ENCODE measurements at places on chromosomes 1 and 21. TPM values are rescaled to one million over a fixed set of nuclear protein-coding genes. Genes with fewer than 3 reads are reported as not detected.

DNA sequence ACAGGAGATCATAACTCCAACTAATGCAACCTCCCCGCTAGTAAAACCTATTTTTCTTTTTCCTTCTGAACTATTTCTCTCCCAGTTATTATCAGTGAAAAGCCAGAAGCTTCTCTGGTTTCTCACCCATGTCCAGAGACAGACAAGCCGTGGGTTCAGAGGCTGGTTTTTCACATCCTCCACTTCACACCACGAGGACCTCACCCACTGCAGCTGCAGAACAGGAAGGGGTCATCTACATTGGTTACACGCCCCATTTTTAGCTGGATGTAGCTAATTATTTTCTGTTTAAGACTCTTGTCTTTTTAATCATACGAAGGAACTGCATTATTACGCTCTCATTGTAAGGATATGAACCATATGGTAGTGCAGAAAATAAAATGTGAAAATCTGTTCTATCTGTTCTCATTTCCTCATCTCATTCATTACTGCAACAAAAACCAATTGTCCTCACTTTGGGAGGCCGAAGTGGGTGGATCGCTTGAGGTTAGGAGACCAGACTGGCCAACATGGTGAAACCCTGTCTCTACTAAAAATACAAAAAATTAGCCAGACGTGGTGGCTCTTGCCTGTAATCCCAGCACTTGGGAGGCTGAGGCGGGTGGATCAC, 39.1 kb upstream of the CLDN14 start:
- DNase-seq, result no peak

DNA sequence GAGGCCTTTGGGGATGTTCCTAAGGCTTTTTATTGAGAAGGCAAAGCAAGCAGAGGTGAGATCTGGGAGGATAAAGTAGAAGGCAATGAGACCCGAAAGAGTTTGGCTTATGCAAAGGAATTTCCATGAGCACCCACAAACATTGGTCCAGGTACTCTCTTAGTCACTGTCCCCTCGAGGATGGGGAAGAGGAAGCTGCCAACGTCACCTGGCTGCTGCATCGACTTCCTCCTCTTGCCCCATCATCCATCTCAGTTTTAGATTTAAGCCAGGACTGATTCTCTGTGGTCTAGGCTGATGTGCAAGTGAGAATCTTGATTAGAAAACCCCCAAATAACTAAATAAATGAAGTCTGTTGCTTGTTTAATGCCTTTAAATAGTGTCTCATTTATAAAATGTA, 28.7 kb downstream of the RUNX1 start:
- no peak for DNase-seq

FASLG gene
- polyA plus RNA-seq, result not detected

DNA sequence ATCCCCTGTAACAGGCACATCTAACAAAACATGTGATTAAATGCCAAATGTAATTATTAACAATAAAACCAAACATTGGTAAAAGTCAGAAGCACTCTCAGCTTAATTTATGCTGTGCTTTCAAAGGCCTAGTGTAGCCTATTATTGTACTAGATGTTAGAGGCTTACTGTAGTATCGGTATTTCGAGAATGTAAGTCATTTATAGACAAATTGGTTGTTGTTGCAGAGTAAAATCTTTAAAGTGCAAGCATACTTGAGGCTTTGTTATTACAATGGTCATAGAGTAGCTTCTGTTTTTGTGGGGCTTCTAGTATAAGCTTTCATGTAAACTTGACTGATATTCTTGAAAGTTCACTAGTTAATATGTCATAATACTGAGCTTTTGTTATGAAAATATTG, 965.8 kb downstream of the PLA2G4A start:
- DNase-seq, result no peak

DNA sequence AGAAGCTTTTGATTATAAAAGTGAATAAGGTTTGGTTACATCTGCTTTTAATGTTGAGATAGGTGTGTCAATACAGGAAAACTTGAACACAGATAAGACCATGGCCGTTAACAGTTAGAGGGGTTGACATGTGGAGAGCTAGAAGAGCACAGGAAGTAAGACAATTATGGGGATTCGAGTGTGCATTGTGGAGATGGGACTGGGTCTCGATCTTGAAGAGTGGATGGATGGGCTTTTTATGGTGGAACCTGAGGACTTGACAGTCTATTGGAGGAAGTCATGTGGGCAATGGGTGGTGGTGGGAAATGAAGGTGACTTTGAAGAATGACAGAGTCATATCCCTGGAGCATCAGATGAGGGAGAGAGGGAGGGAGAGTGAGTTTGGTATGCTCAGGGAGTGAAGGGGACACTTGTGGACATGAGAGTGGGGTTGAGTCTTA, 12.1 kb downstream of the DYRK1A start:
- no peak for DNase-seq

RGS8 gene
- polyA plus RNA-seq, result not detected

DNA sequence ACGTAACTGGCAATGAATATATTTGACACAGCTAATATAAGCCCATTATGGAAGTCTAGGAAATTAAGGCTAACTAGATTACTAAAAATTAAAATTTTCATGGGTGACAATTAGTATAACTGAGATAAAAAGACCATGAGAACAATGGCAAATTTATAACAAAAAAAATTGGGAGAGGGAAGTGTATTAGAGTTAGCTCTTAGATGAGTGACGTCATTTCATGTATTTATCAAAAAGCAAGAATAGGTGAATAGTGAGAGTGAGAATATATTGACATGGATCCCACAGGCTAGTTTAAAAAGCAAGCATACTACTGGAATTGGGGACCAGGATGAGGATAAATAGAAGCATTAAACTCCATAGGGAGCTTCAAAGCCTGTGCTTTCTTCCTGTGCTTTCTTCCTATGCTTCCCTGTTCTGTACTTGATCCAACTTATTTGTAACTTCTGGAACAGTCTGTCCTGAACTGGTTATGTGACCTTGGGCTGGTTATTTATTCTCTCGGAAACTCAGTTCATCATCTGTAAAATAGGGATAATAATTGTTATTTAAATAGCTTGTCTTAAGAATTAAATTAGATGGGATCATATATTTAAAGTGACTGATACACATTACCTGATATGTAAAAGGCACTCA, 9.1 kb downstream of the BCL9 start:
- DNase-seq, result no peak

GRCh38 chr1:162416215-162416614, 4.3 kb upstream of the SH2D1B start:
- no peak for DNase-seq

UCK2 gene
- polyA plus RNA-seq, result 101 TPM

NCAM2 gene
- polyA plus RNA-seq, result not detected

DNA sequence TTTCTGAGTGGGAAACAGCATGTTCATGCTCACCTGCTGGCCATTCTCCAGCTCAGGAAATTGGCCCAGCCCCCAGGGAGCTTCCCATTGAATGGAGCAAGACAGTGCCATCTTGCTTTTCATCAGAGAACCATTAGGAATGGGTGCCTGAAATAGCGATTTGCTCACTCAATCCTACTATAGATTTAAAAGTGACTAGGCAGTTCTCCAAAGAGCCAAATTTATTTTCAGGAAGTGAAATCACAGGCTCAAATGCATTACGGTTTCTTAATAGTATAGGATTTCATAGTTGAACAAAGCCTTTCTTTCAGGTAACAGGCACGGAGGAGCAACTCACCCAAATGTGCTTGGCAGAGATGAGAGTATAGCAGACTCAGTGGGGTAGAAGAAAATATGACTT, 272.1 kb downstream of the GRIK1 start:
- DNase-seq, result no peak

GRCh38 chr1:115337633-115338456, at the start of gene NGF:
Gene NGF (minus strand): TSS chr1:115338249. CDS start chr1:115286795, 51,454 bp downstream.
- peak; percentile 31 for DNase-seq

RXFP4 gene
- polyA plus RNA-seq, result 0.07 TPM

GRCh38 chr1:21238141-21238800, 52.0 kb downstream of the ECE1 start:
- DNase-seq, result peak; percentile 82

COP1 gene
- polyA plus RNA-seq, result 24.5 TPM

DNA sequence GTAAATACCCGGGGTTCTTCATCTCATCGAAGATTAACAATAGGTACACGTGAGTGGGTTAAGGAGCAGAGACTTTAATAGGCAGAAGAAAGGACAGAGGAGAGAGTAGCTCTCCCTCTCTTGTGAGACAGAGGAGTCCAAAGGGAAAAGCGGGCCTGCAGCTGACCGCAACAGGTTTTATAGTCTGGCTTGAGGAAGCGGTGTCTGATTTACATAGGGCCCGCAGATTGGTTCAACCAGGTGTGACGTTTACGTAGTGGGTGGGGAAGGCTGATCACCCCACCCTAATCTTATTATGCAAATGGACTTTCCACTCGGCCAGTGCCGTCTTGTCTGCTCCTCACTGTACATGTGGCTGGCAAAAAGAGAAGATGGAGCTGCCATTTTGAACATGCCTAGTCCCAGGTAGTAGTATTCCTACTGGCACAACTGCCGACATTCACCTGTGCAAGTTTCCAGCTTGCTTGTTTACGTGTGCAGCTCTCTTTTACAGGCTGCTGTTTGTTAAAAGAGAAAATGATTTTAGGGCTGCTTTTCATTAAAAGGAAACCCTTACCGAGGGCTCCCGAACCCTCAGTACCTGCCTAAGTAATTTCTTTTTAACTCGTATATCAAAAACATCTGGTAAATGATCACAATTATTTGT, 10.6 kb downstream of the CDC14A start:
- no peak for DNase-seq

DNA sequence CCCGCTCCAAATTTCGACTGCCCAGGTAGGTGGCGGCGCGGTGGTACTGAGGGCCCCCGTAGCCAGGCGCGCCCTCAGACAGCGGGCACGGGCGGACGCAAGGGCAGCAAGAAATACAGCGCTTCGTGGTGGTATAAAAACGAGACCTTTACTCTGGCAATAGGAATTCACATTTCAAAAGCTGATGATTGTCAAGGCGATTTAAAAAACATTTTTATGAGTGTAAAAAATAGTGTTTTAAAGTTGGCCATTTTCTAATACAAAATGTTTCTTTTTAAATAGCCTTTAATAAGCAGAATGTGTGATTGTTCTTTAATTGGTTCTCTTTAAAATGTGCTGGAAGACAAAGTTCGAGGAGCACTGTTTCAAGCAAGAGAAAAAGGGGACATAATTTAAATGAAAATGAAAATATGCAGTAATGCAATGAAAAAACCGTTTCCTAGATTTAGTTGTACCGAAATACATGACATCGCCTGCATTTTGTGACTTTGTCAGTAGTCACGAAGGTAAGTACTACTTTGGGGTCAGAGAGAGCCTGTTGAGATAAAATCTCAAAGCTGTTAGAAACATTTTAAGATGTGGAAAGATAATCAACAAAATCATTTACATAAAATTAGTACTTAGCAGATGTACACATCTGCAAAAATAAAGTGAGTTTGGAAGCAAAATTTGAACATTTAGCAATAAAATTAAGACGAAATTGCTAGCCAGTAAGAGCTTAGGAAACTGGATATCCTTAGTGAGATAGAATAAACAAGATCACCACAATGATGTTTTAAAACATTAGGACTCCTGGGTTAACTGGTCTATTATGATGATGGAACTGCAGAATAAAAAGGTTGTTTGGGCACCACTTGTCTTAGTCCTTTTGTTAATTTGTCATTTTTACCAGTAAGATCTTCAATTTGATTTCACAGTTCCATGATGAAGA, 1.1 kb upstream of the PSMG1 start:
- no peak for DNase-seq

GRCh38 chr1:245645894-245646293, 491.1 kb downstream of the KIF26B start:
- DNase-seq, result no peak
